ENCODE measurements at places on chromosomes 11 and 22. TPM values are rescaled to one million over a fixed set of nuclear protein-coding genes. Genes with fewer than 3 reads are reported as not detected.

Gene SAA2
- total RNA-seq, result not detected

Gene CCDC117
- 36.1 TPM for total RNA-seq

GRCh38 chr11:82892611-82893169, 7.5 kb downstream of the PRCP start:
- peaks cover 1% of the 10 kb centered on the region for H3K36me3 ChIP-seq
- DNase-seq, result no peak
- no peak overlapping the region for H3K27ac ChIP-seq

DNA sequence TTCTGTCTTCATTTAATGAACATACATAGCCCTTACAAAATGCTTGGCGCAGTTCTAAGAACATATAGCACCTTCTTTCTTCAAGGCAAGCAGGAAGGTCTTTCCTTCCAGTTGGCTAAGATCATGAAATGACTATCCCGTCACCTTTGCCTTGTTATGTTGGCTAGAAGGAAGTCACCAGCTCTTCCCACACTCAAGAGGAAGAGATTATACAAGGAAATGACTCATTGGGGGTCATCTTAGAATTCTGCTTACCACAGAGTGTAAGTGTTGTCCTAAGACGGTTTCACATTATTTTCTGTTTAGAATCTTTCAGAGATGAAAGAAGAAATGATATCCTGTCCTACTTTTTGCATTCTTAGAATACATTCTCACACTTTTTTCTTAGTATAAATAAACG, 808.0 kb upstream of the LUZP2 start:
- H3K27ac ChIP-seq, result no peak overlapping the region
- H3K27me3 ChIP-seq, result no peaks in the 10 kb centered on the region
- H3K36me3 ChIP-seq, result no peaks in the 10 kb centered on the region
- H3K4me1 ChIP-seq, result no peaks in the 10 kb centered on the region
- DNase-seq, result no peak

- no peaks in the 10 kb centered on the region for H3K27me3 ChIP-seq
- peaks cover 52% of the 10 kb centered on the region for H3K36me3 ChIP-seq
Observed at GRCh38 chr11:61331651-61332050, 1.3 kb downstream of the DDB1 start.

All from activated CD4-positive, alpha-beta T cell treated with anti-CD3 and anti-CD28 coated beads for 36 hours (primary cell).